KBM-7 (cell line): ENCODE measurements at places on chromosomes 13 and 19.
A peak's percentile ranks its signal among the peaks of the same experiment; 100 is the strongest.

GRCh38 chr19:5143471-5144411, 174.8 kb downstream of the KDM4B start:
- DNase-seq: no peak

- no peak for DNase-seq
Observed at GRCh38 chr13:95226476-95226875, 74.8 kb downstream of the ABCC4 start.

DNA sequence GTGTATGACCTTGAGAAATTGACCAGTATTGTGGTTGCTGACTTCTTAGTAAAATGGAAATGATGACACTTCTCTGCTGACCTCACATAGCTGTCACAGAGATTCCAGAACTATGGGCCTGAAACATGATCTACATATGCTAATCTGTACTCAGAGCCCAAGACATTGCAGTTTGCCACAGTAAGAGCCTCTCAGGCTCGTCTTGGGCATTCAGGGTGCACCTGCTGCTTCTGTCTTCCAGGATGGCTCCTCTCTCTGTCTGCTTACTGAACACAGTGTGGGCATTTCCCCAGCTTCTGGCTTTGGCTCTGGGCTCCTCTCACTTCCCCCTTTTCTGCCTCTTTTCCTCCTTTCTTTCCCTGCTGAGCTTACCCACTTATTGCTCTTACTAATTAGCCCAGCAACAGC, 22.3 kb upstream of the SLC46A3 start:
- DNase-seq: peak; percentile 24

DNA sequence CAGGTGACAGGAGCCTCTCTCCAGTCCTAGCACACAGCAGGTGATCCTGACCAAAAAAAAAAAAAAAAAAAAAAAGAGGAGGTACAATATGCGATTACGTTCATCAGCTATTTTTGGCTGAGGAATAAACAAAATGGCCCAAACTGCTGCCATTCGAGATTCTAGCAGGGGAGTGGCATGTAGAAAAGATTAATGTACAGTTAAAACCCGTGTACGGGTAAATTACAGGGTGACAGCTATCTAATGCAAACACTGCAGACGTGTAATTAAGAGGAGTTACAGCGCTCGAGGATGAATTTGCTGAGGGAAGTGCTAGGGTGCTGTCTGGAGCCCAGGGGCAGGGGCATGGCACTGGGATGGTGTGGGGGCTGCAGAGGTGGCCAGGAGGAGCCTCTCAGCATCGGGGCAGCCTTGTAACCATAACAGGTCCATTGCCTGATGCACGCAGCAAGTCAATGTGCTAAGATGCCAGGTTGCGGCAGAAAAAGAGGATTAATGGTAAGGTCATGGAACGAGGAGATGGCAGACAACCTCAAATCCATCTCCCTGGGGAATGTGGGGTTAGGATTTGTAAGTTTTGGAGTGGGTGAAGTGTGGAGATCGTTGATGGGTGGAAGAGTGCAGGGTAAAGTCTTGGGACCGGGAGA, 17.4 kb downstream of the CHST8 start:
- no peak for DNase-seq

GRCh38 chr13:52780092-52780491, 40.5 kb upstream of the CNMD start:
- no peak for DNase-seq

DNA sequence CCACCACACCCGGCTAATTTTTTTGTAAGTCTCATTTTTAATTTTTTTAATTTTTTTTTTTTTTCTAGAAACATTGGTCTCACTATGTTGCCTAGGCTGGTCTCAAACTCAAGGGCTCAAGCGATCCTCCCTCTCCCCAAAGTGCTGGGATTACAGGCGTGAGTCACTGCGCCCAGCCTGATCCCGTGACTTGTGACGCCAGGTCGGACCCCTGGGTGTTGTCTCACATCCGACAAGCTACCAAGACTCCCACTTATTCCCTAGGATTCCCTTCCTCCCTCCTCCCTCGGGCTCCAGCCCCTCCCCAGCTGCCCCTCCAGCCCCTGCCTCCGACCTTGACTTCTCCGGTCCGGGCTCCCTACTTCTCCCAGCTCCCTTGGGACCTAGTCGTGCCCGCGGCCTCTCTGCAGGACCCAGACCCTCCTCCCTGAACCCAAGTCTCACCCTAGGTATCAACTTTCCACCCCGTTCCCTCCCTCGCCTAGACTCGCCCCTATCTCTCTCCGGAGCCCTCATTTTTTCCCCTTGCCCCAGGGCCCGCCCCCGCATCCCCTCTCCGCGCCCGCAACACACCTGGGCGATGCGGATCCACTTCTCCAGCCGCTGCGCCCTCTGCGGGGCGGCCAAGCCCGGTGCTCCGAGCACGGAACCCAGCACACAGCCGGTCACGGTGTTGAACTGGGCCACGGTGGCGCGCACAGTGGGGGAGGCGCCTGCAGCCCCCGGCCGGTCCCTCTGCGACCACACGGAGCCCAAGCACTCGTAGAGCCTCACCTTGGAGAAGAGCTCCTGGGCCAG, 13.1 kb downstream of the RGL3 start:
- no peak for DNase-seq

- DNase-seq: no peak
Observed at GRCh38 chr13:52868190-52868589, 19.8 kb upstream of the PCDH8 start.

DNA sequence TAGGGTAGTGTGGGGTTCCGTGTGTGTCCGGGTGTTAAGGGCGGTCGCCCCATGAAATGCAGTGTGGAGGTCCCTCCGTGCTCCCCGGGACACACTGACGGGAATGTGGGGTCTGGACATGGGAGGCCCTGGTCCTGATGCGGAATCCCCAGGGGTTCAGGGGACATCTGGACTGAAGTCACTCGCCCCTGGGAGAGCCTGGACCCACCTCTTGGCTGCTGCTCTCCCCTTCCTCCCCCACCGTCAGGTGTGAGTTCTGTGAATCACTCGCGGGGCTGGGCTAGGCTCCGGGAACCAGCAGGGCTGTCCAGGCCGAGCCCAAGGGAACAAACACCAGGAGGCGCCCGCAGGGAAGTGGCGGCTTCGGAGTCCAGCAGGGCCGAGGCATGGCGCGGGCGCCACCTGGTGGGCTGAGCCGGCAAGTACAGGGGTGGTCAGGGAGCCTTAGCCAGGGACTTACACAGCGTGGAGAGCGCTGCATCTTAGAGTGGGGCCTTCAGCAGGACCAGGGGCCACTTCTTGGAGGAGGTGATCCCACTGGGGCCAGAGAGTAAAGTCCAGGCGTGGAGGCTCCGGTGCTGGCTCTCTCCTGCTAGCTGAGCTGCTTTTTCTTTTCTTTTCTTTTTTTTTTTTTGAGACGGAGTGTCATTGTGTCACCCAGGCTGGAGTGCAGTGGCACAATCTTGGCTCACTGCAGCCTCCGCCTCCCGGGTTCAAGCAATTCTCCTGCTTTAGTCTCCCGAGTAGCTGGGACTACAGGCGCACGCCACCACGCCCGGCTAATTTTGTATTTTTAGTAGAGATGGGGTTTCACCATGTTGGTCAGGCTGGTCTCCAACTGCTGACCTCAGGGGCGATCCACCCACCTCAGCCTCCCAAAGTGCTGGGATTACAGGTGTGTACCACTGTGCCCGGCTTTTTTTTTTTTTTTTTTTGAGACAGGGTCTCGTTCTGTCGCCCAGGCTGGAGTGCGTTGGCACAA, 20.1 kb downstream of the WTIP start:
- DNase-seq: peak; percentile 92

DNA sequence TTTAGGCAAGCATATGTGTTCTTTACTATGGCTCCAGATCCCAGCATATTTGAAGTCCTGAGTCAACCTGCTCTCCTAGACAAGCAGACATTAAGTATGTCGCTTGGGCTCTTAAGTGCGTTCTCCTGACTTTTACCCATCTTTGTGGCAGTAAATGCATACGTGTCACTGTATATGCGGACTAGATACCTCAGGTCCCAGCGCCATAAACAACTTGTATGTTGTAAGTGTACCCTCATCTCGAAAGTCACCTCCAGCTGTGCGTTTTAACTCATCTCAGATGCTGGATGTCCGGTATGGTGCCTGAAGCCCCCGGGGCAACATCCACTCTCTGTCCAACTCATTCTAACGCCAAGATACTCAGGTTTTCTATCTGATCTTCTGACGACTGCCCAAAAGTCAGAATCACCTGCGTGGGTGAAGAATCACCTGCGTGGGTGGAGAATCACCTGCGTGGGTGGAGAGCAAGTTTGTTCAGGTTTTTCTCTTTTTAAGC, 1.7 kb downstream of the PTOV1 start:
- DNase-seq: no peak

DNA sequence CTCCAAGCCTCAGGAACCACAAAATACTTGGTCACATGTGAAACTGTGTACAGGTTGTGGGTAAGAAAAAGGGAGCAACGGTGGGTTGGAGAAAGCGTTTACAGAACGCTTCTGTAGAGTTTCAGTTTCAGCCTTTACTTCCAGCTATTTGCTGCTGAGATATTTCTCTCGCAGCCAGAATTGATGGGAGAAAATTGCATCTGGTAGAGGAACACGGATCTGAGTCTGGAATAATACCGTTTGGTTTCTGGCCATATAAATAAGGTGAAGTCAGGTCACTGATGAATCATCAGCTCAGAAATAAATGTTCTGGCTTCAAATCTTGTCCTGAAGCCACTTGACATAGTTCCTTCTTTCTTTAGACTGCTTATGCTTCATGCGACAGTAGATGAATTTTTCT, 20.3 kb upstream of the RFC3 start:
- peak; percentile 26 for DNase-seq

DNA sequence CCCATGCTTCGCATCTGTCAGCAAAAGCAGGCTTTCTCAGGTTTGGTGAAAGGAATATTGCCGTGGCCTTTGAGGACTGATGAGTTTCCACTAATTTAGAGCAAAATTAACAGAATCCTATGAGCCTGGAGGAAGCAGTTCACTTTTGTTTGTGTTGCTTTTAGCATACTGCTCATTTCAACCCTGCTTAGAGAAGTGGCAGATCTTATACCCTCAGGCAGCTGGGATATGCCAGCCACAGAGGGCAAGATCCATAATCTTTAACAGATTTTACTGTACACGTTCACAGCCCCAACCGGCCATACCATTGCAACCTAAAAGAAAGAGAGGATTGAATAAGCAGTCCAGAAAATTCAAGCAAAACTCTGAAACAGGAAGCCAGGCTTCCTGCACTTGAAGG, 60.5 kb downstream of the COL4A2 start:
- no peak for DNase-seq

DNA sequence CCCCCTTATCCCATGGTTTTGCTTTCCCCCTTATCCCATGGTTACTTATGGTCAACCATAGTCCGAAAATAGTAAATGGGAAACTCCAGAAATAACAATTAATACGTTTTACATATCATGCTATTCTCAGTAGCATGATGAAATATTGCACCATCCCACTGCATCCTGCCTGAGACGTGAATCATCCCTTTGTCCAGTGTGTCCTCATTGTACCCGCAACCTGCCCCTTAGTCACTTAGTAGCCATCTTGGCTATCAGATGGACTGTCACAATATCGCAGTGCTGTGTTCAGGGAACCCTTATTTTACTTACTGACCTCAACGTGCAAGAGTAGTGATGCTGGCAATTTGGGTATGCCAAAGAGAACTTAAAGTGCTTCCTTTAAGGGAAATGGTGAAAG, 10.5 kb upstream of the NBEA start:
- no peak for DNase-seq

GRCh38 chr19:15170345-15170744, 30.4 kb downstream of the NOTCH3 start:
- DNase-seq: no peak

- DNase-seq: no peak
Observed at GRCh38 chr13:42875475-42876269, 94.3 kb downstream of the FAM216B start.

DNA sequence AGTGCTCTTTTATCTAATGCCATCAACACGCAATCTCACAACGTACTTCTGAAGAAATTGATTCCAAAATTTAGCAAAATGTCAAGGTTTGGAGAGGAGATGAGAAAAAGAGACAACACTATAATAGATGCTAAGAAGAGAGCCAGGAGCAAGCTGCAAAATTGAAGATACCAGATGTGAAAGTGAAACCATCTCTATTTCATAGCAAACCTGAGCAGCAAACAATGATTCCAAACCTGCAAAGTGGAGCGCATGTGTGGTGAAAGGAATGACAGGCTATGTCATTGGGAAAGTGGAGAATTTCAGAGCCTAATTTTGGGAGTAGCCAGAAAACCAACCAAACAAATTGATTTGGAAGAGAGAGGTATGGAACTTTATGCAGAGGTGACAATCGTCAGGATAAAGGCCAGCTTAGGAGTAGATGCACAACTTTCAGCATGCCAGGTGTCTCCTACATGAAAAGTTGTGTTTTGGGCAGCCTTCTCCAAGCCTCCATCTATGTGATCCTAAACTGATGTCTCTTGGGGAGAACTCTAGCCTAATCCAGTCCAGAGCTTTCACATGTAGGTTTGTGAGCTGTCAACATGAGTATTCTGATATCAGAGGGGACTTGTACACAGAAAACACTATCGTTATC, 158.4 kb upstream of the FNDC3A start:
- no peak for DNase-seq

- DNase-seq: peak; percentile 38
Observed at GRCh38 chr19:55913643-55914268, 18.4 kb downstream of the NLRP13 start.

DNA sequence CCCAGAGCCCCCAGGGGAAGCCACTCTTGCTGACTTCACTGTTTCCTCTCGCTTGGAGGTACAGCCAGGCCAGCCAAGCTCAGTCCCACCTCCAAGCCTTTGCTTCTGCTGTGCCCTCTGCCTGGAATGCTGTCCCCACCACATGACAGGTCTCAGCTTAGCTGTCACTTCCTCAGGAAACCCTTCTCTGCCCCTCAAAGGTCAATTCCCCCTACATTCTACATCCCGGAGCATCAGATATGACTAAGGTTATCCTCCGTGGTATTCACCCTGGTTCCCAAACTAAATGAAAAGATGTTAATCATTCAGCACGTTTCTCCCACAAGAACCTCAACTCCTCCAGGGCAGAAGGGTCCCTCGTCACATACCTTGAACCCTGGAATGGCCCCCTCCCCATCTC, 53.5 kb downstream of the PTPRS start:
- peak; percentile 19 for DNase-seq

GRCh38 chr13:62280590-62280989, 864.9 kb upstream of the PCDH20 start:
- peak; percentile 11 for DNase-seq

GRCh38 chr13:109651854-109652253, 134.5 kb downstream of the IRS2 start:
- no peak for DNase-seq

DNA sequence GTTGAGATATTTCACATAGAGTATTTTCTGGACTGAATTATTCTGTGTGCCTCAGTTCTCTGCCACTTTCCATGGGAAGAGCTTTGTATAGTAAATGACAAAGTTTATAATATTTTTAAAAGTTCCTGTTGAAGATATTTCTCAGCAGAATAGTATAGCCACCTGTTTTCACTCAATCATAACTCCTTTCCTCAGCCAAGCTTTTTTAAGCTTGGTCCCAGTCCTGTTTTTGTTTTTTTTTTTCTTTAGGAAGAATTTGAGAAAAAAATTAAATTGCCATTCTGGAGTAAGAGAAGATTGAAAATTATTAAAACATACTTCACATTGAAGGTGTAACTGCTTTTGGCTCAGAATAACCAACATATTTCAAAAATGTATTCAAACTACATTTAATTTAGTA, 55.5 kb downstream of the ENOX1 start:
- no peak for DNase-seq
